ENCODE measurements at places on chromosomes 3 and 15.

GRCh38 chr3:105137911-105138310 is 228.8 kb upstream of the ALCAM start:
- no peak overlapping the region for H3K27ac ChIP-seq
- no peaks in the 10 kb centered on the region for H3K4me1 ChIP-seq
- DNase-seq, result no peak
- no peak overlapping the region for H3K4me3 ChIP-seq
- H3K27me3 ChIP-seq, result no peaks in the 10 kb centered on the region
- H3K36me3 ChIP-seq, result no peaks in the 10 kb centered on the region

GRCh38 chr3:107592073-107592472 is 69.3 kb downstream of the BBX start:
- no peak overlapping the region for H3K4me3 ChIP-seq
- DNase-seq, result no peak
- no peaks in the 10 kb centered on the region for H3K36me3 ChIP-seq
- no peaks in the 10 kb centered on the region for H3K4me1 ChIP-seq
- H3K27me3 ChIP-seq, result no peaks in the 10 kb centered on the region
- H3K27ac ChIP-seq, result no peak overlapping the region

GRCh38 chr3:61545716-61546115 is 15.7 kb upstream of the PTPRG start:
- no peaks in the 10 kb centered on the region for H3K36me3 ChIP-seq
- DNase-seq, result no peak
- no peaks in the 10 kb centered on the region for H3K4me1 ChIP-seq

DNA sequence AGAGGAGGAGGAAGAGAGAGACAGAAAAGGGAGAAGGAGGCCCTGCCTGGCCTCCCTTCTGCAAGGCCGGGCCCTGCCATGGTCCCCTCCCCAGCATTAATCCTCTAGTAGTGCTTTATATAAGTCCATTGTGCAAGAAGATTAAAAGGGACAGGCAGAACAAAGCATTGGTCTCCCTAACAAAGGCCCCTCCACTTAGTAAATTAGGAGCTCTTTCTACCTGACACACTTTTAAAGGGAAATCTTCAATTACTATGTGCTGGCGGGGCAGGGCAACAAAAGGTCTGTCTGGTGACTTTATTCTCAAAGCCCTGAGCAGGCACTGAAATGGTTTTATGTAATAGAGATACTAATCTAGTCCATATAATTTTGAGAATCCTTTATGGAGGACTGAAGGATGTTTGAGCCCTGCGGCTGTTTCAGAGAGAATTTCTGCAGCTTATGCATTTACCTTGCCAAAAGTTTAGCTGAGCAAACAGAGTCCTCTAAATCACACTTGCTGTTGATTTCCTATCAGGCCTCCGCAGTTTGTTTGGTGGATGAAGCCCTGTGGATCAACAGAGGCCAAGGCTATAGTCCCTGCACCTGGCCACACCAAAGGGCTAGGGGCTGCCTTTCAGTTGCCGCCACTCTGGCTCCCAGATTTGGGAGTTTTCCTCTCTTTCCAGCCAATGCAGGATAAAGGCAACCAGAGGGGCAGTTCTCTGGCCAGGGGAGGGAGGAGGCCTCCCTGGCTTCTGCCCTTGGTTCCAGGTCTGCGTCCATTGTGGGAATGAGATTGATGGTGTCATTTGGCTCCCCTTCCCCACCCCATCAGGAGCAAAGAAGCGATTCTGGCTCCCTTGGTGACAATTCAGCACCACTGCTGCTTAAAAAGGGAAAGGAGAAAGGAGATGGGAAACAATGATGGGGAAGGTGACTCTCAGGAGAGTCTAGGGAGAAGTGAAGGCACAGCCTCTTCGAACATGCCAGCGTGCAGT is 148.0 kb downstream of the MEGF11 start:
- no peak for DNase-seq
- peaks cover 65% of the 10 kb centered on the region for H3K27me3 ChIP-seq
- no peak overlapping the region for H3K4me3 ChIP-seq
- no peaks in the 10 kb centered on the region for H3K36me3 ChIP-seq

- no peaks in the 10 kb centered on the region for H3K36me3 ChIP-seq
- no peak overlapping the region for H3K4me3 ChIP-seq
- H3K4me1 ChIP-seq, result peaks cover 81% of the 10 kb centered on the region
- no peaks in the 10 kb centered on the region for H3K27me3 ChIP-seq
- no peak for DNase-seq
Measured at GRCh38 chr15:74205582-74205947, 3.0 kb upstream of the STRA6 start.

DNA sequence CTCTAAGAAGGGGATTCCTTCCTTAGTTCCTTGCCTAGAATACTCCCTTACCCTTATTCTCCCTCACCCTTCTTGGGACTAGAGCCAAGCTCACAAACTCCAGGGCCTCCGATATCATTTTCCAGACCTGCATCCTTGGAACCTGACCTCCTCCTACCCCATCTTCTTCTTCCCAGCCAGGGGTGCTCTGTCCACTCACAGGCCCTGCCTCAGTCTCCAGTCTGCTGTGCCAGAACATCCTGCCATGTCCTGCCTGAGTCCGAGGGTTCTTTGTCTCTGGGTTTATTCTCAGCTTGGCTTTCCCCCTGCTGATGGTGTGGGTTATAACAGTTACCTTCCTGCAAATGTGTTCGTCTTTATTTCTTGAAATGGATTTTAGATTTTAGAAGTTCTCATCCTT is 59.9 kb upstream of the MCF2L2 start:
- H3K4me1 ChIP-seq, result peaks cover 42% of the 10 kb centered on the region
- H3K27me3 ChIP-seq, result no peaks in the 10 kb centered on the region
- H3K36me3 ChIP-seq, result no peaks in the 10 kb centered on the region
- no peak overlapping the region for H3K4me3 ChIP-seq
- DNase-seq, result no peak
- no peak overlapping the region for H3K27ac ChIP-seq

GRCh38 chr3:117536006-117536405 is 826.4 kb downstream of the TUSC7 start:
- no peak overlapping the region for H3K27ac ChIP-seq
- no peaks in the 10 kb centered on the region for H3K4me1 ChIP-seq
- H3K36me3 ChIP-seq, result no peaks in the 10 kb centered on the region
- DNase-seq, result no peak

- no peak overlapping the region for H3K4me3 ChIP-seq
- H3K27ac ChIP-seq, result peak overlapping the region; percentile 62
- no peaks in the 10 kb centered on the region for H3K36me3 ChIP-seq
- peak; percentile 61 for DNase-seq
Measured at GRCh38 chr15:73897441-73898261, 24.3 kb downstream of the TBC1D21 start.

DNA sequence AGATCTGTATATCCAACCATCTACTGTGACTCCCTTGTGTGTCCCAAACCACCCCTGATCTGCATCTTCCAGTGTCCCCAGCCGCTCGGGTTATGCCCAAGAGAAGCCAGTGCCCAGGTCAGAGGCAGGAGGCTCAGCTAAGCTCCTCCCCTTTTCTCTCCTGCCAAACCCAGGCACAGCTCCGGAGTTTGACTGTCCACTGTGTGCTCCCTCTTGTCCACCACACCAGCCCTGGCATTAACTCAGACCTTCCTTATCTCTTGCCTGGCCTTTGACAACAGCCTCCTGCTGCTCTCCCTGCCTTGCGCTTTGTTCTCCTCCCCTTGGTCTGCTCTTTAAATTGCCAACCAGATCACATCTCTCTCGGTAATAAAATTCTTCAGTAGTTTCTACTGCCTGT is 39.3 kb downstream of the DGKG start:
- no peak overlapping the region for H3K4me3 ChIP-seq
- DNase-seq, result peak; percentile 21
- H3K27me3 ChIP-seq, result peaks cover 95% of the 10 kb centered on the region
- no peaks in the 10 kb centered on the region for H3K36me3 ChIP-seq
- no peak overlapping the region for H3K27ac ChIP-seq
